ENCODE measurements at places on chromosomes 1 and 21. TPM values are rescaled to one million over a fixed set of nuclear protein-coding genes. Genes with fewer than 3 reads are reported as not detected.

- no peak for DNase-seq
Measured at GRCh38 chr1:246592695-246593094, 26.4 kb downstream of the CNST start.

DNA sequence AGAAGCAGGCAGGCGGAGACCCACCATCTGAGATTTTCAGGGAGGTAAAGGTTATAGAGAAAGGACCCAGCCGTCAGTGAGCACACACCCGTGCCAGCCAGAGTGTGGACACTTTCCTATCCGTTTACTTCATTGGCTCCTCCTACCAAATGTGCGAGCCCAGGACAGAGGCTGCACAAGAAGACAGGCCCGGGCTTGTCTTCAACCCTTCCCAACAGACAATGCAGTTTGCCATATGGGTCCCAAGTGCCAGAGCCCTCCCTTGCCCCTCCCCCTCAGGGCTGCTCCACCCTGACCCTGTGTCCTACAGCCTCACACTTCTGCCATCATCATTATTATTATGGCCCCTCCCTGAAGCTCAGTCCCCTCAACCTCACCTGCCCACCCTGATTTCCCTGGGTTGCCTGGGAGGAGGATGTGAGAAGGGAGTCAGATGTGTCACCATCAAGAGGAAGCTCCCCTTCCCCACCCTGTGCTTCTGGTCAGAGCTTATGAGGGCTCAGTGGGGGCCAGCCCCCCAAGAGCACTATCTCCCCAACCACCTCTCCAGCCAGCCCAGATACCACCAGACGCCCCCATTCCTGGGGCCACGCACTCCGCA, 9.4 kb downstream of the LAPTM5 start:
- no peak for DNase-seq

DNA sequence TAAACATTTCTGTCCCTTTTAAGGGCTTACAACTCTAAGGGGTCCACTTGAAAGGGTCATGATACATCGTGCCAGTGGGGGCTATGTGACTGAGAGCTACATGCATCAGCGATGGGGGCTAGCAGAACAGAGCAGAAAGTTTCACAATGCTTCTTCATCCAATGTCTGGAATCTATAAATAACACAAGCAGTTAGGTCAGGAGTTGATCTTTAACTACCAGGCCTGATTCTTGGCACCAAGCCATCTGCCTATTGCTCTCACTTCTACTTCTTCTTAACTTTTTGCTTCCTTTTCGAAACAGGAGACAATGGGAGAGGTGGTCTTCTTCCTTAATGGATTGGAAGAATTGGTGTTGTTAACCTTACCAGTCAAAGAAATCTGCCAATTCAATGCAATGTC, 410.0 kb downstream of the TGFB2 start:
- DNase-seq = no peak

GRCh38 chr1:213621077-213621476, 366.7 kb upstream of the PROX1 start:
- no peak for DNase-seq

DNA sequence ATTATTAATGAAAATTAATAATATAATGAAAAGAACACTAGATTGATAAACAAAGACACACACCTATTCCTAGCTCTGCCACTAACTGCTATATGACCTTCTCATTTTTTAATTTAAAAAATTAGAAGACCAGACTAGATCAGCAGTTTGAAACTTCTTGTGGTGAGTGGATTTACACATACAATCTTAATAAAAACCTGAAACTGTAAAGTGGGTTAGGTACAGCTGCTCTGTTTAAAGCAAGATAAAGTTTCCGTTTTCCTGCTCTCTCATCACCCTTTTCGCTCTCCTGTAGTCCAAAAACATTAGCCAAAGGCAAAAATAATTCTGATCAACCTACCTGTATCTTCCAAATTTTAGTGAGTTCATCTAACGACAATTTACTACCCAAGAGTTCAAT, 58.6 kb downstream of the USP24 start:
- no peak for DNase-seq

GRCh38 chr21:42115136-42115683, 44.1 kb downstream of the UMODL1 start:
- DNase-seq = no peak

DNA sequence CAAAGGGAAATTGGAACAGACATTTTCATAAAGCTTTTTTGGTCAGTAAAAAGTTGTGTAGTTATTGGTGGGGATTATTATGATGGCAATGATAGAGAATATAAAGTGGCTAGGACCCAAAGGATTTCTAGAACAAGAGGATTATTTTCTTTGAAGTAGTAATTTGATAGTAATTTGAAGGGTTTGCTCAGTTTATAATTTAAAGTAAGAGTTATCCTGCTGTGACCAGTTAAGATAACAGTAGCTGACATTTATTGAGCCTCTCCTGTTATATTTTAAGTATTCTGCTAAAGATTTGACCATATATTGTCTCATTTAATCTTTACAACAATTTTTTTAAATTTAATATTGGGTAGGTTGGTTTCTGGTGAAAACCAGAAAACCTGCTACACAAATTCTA, 14.7 kb downstream of the CAPZA1 start:
- DNase-seq = no peak

DNA sequence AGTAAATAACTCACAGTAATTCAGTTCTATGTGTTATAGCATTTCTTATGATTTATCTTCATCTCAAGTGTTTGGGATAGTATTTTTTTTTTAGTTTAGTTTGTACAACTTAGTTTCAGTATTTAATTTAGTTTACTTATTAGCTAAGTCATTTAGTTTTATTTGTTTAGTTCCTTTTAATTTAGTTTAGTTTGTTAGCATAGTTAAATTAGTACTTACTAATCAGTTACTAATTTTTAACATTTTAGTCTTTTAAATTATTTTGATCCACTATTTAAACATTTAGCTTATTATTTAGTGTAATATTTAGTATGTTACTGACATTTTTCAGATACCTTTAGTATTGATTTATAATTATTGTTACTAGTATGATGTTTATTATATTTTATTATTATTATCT, 85.2 kb upstream of the SIPA1L2 start:
- no peak for DNase-seq

GRCh38 chr1:198449727-198450433, 90.6 kb downstream of the ATP6V1G3 start:
- peak; percentile 51 for DNase-seq

DNA sequence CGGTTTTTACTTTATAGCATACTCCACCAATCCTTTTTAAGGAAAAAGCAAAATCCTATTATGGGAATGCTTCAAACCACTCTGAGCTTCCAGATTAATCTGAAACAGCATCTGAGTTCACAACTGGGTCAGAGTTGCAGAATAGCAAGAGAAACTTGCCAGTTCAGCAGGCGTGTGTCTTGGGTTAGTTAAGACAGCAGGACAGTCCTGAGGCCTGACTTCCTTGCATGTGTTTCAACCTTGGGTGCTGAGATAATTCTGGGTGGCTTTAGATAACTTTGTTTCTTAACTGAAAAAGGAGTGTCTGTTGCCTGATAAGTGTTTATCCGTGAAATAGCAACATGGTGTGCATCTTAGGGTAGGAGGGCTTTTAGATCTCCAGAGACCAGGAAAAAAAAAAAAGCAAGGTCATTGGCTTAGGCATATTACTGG, 169.2 kb downstream of the DHRS3 start:
- no peak for DNase-seq

GRCh38 chr1:17229379-17229778, 19.5 kb upstream of the PADI3 start:
- DNase-seq = no peak

DNA sequence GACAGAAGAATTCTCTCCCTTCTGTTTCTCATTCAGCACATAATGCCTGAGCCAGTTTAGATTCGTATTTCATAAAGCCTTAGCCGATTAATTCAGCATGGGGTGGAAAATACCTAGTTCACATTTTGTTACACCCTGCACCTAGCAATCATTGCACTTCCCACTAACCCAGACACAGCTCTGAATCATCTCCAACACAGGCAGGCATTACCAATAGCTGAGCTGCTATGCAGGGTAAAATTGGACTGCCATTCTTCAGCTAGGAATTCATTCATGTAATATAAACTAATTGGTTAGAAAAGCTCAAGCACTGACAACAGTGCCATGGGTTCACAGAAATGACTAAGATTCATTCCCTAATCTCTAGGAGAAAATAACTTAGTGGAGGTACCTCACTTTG, 26.9 kb upstream of the NKAIN1 start:
- no peak for DNase-seq

DNA sequence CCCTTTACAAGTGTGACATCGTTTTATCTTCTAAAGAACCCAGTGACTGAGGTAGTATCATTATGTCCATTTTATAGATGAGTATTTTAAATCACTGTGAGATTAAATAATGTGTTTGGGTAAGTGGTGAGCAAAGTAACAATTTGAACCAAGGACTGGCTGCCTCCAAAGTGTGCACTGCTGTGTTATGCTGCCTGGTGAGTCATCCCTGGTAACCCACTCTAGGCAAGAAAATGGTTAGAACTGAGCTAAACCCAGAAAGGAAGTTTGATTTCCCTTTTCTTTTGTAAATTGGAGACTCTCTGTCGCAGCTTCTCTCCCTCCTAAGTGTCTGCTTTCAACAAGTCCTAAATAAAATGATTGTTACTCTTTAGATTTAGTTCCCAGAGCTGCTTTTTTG, 342.8 kb upstream of the KAZN start:
- DNase-seq = no peak

- DNase-seq = no peak
Measured at GRCh38 chr1:36151845-36152203, 2.5 kb upstream of the TRAPPC3 start.

DNA sequence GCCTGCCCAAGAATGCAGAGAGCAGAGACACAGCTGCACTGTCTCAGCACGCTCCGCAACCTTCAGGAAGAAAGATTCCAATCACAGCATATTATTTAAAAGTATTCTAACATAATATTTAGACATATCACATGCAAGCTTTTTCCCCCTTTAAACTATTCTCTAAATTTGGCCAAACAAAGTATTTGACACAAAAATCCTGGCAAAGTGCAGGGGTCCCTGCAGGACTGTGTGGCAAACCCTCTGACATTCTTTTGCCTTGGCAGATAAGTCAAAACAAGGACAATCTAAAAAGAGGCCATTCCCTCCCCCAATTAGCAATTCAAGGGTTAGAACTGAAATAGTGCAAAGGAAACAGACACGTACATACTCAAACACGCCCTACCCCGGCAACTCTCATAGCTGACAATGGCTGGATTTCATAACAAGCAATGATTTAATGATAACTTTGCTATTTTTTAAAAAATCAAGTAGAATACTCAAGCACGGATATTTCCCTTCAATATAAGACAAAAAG, 225.3 kb downstream of the MRPL39 start:
- no peak for DNase-seq

DNA sequence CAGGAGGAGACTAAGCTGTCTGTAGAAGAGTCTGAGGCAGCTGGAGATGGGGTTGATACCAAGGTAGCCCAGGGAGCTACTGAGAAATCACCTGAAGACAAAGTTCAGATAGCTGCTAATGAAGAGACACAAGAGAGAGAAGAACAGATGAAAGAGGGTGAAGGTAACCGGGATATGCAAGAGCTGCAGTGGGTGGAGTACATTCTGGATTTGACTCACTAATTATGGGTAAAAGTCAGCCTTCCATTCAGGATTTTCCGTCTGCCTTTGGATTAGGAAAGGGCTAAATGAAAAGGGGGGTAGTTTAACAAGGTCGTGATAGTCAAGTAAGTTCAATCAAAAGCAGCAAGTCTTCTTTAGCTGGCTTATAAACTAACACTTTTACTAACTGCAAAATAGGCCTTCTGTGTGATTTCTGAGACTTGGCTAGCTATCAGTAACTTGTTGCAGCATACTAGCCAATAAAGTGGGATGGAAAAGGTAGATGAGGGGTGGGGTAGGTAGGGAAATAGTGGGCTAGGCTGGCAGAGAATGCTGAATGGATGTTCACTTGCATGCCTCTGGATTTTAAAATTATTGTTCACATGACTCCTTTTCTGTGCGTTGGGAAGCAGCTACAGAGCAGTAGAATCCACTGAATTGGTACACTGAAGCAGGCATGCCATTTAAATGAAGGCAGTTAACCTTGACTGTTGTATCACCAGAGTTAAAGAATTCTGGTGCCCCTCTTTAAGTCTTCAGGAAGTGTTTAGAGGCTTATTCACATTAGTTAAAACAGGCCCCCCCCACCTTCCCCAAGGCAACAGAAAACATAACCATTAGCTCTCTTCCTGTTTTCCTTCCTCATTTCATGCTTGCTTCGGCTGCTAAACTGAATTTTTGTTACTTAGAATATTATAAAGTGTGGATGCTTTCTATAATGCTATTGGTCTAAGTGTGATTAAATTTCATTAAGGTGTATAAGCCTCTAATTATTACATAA, 15.4 kb downstream of the CCDC17 start:
- no peak for DNase-seq

DNA sequence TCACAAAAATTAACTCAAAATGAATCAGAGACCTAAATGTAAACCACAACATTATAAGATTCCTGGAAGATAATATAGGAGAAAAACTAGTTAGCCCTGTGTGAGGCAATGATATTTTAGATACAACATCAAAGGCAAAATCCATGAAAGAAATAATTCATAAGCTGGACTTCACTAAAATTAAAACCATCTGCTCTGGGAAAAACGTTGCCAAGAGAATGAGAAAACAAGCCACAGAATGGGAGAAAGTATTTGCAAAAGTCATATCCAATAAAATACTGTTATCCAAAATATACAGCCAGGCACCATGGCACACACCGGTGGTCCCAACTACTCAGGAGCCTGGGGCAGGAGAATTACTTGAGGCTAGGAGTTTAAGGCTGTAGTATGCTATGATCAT, 70.3 kb downstream of the SYF2 start:
- DNase-seq = no peak

DNA sequence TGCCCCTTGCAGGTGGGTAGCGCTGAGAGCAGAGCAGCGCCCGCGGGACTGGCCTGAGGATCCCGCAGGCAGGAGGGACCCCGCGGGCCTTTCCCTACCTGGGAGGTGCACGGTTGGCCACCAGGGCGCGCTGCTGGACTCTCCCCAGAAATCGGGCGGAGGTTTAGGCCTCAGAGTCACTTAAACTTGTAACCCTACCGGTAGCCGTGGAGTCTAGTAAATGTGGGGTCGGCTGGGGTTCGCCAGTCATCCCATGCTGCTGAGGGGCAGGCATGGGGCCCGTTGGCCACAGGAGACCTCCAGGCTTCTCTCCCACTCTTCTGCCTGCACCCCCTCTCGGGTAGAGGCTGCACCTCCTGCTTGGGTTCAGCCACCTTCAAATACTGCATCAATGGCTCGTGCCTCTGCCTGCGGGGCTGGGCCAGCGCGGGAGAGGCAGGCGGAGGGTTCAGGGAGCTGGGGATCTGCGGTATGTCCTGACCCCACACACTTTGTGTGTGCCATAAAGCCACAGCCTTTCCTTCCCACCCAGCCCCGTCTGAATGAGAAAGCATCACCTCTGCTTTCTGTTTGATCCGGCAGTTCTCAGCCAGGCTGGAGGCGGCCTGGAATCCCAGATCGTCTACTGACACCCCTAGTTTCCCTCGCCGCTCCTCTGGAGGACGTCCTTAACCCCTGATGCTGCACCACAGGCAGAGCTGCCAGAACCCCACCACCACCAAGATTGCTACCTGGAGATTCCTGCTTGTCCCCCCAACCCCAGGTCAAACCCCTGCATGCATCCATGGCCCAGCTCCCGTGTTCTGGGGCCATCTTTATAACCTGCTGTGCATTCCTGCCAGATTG, 12.3 kb upstream of the GSTM4 start:
- no peak for DNase-seq

GRCh38 chr1:160710517-160711252, 937 bp downstream of the CD48 start:
- no peak for DNase-seq

GPX7 gene
- total RNA-seq = 19.5 TPM

COL11A1 gene
- 0.12 TPM for total RNA-seq

PBXIP1 gene
- 108 TPM for total RNA-seq

MROH9 gene
- not detected for total RNA-seq

IL19 gene
- total RNA-seq = not detected

SPRR1A gene
- not detected for total RNA-seq

SIM2 gene
- 1.7 TPM for total RNA-seq

RSRP1 gene
- 67.5 TPM for total RNA-seq
